HT-29 (cell line): ENCODE measurements at places on chromosomes 3 and 15. TPM values are rescaled to one million over a fixed set of nuclear protein-coding genes. Genes with fewer than 3 reads are reported as not detected.

GRCh38 chr3:122003112-122003511 lies 18.9 kb downstream of the ILDR1 start:
- no peak for DNase-seq

DNA sequence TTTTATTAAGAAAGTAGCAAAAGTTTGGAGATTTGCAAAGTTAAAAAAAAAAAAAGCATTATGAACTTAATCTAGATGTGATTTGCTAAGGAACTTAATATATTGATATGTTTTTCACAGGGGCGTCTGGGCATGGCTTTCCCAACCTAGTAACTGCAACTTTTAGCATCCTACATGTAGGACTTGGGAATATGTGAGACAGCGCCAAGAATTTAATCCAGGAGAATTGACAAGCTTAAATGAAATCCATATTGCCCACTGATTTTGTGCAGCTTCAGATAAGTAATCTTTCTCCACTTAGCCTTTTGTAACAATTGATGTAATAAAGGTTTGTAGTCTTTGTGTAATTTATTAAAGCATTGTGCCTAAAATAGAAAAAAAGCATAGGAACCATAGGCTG lies 982 bp upstream of the GABPB1 start:
- no peak for DNase-seq

GRCh38 chr15:66161108-66161507 lies 92.4 kb downstream of the MEGF11 start:
- no peak for DNase-seq

- DNase-seq: no peak
Observed at GRCh38 chr15:74443100-74443909, 9.5 kb upstream of the SEMA7A start.

Gene COL6A5
- not detected in 2 replicates for total RNA-seq

GRCh38 chr15:69489073-69489571 lies 36.5 kb downstream of the RPLP1 start:
- no peak for DNase-seq

Gene CD80
- not detected in 2 replicates for total RNA-seq

DNA sequence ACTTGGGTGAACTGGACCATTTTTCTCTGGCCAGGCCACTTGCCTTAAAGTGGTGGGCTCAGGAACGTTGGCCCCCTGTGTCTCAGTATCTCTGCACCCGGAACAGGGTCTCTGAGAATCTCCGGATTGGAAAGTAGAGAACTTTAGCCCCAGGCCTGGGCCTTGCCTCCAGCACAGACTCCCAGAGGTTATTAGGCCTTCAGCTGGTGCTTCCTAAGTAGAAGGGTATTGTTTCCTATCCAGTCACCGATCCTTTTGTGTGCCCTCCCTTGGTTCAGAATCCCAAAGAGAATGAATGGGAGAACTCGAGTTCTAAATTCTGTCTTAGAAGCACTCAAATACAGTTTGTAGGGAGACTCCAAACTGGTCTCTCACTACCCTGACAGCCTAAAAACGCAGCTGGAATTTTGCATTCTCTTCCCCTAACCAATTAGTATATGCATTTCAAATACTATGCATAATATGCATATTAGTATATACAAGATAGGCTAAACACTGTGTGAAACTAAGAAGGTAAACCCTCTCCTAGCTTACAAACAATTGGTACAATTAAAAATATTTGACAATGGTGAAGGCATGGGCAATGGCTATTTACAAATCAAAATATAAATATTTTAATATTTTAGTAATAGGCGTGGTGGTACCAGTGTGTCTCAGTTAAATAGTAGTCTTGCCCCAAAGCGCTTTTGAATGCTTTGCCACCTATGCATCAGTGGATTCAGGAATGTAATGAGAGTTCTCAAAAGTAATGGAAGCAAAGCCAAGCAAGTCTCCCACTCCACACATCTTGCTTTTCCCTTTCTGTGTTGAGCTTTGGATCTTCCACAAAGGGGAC lies 48.5 kb upstream of the SLC4A7 start:
- DNase-seq: no peak

GRCh38 chr3:15630646-15631350 lies 29.3 kb downstream of the BTD start:
- no peak for DNase-seq

- DNase-seq: no peak
Observed at GRCh38 chr15:25903024-25903581, 40.0 kb upstream of the ATP10A start.

DNA sequence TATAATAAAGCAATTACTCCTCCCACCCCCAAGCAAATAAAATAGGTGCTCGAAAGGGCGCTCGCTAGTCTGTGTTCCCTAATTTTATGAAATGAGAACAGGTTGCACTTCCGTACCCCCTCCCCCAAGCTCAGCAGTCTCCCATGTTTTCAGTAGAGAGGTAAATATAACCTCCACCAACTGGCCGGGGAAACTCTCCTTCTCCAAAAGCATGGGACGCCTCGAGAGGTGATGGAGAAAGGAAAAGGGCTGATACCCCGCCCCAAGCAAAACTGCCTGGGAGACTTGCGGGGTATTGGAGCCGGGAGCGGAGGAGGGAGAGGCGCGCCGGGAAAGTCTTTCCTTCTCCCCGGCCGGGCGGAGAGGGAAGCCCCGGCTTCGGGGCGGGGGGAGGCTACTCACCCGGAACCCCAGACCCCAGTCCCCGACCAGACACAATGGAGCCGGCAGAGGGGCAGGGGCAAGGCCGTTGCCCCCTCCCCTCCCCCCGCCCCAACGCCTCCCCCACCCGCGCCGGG lies 605 bp downstream of the DCUN1D1 start:
- DNase-seq: peak; percentile 53

Gene CPLX3
- total RNA-seq: 0.13 and 0.25 TPM in 2 replicates
